AG20443 (cell line): ENCODE measurements at places on chromosomes 16 and 17.

DNA sequence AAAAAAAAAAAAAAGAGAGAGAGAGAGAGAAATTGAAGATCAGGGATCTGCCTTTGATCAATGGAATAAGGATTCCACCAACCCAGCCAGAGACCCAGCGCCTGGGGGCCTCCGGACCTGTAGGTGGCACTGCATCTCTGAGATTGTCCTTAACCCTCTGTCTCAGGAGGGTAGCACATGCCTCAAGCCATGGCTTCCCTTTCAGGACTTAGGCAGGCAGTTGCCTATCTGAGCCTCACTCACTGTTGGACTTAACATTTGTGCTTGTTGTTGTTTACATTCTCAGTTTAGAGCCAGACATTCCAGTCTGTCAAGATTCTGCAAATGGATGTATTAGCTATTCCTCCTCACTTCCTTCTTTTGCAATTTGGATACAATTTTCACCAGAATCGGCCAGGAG is 5.1 kb upstream of the SCNN1B start:
- DNase-seq: no peak

- no peak for DNase-seq
These were observed 67.1 kb upstream of the NLK start for GRCh38 chr17:27975146-27976011.

DNA sequence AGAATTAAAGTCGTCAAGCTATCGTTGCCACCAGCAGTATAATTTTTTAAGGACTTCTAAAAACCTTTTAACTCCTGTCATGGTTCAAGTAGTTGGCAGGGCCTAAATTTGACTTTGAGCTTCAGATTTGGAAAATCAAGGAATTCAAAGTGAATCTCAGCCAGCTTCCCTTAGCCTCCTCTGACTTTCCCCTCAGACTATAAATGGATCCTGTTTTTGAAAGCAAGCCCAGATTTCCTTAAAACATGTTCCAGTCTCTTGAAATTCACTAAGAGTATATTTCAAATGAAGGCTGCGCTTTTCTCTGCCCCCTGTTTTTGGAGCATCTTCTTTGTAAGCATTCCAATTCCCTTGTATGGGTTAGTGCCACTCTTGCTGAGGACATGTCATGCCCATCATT is 101.8 kb upstream of the CDH8 start:
- no peak for DNase-seq

DNA sequence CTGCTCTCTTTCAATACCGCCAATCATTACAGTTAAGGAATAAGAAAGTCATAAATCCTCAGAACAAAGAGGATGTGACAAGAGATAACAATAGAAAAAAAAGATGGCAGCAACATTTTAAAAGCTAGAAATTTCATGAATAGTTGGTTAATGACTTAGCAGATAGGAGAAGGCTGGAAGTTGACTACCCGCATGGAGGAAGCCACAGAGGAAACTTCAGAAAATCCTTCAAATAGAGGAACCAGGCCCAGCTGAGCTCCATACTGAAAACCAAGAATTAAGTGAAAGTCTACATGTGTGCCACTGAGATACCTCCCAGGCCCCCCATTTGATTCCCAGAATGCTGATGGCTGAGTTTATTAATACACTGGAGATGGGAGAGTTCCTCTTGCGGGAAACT is 109.3 kb downstream of the GSG1L start:
- no peak for DNase-seq

DNA sequence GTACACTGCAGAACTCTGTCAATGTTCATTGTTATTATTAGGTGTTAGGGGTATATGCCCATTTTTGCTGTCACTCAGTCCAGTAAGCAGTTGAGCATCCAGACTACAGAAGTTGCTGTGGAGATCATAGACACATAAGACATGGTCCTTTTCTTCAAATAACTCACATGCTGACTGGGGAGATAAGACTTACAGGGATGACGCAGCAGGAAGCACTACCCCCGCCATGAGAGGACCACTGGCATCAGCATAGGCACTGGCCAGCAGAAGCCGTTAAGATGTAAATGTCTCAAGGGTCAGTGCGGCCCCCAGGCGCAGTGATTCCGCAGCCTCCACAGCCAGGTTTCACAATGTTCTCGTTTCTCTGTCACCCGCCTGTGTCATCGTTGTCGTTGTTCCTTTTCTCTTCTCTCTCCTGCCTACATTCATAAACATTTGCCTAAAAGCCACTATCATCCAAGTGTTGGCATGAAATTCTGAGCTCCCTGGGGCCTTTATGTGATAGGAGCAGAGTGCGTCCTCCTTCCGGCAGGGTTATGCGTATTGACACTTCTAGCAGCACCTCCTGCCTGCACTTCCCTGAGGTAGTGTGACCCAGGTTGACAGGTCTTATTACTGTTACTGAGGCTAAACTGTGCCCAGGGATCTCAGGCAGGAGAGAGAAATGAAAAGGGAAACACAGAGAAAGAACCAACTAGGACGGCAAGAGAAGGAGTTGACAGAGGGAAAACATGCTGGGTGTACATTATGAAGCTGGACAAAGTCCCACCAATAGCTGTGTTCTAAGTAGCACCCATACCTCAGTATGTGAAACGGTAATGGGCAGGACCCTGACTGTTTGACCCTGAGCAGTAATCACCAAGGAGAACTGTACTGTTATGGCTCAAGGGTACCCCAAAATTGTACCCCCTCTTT is 17.9 kb downstream of the TANGO6 start:
- DNase-seq: no peak

DNA sequence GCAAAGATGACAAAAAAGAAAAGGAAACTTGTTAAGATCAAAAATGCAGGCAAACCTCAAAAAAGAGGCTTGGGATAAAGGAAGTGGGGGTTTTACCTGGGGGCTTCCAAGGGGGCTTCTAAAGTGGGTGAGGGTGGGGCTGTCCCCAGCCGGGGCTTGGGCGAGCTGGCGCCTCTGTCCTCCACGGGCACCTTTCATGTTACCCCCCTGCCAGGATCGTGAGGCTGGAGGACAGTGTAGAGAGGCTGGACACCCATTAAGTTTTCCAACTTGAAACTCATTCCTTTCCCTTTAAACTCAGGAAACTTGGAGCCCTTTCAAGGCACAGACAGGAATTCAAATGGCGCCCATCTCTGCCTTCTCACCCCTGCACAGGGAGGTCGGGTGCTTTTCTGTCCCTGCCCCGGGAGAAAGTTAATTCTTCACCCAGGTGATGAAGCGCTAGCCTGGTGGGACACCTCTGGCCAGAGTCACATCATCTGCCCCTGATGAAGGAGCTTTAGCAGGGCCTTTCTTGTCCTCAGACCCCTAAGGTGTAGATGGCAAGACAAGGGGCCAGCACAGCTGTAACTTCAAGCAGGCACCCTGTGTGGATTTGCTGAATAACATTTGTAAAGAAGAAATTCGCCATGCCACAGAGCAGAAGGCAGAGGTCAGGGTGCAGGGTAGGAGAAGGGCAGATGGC is 87.3 kb downstream of the C16orf78 start:
- DNase-seq: no peak
